Femur (tissue), 1 donor: ENCODE measurements at places on chromosomes 3 and 15.

DNA sequence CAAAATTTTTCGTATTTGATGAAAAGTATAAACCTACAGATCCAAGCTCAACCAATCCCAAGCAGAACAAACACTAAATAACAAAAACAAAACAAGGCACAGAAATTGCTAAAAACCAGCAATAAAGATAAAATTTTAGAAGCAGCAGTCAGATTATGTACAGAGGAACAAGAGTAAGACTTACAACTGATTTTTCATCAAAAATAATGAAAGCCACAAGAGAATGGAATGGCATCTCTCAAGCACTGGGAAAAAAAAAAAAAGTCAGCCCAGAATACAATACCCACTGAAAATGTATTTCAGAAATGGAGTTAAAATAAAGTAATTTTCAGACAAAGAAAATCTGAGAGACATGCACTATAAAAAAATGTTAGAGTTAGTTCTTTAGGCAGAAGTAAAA is 27.0 kb downstream of the GPR156 start:
- no peak for DNase-seq

DNA sequence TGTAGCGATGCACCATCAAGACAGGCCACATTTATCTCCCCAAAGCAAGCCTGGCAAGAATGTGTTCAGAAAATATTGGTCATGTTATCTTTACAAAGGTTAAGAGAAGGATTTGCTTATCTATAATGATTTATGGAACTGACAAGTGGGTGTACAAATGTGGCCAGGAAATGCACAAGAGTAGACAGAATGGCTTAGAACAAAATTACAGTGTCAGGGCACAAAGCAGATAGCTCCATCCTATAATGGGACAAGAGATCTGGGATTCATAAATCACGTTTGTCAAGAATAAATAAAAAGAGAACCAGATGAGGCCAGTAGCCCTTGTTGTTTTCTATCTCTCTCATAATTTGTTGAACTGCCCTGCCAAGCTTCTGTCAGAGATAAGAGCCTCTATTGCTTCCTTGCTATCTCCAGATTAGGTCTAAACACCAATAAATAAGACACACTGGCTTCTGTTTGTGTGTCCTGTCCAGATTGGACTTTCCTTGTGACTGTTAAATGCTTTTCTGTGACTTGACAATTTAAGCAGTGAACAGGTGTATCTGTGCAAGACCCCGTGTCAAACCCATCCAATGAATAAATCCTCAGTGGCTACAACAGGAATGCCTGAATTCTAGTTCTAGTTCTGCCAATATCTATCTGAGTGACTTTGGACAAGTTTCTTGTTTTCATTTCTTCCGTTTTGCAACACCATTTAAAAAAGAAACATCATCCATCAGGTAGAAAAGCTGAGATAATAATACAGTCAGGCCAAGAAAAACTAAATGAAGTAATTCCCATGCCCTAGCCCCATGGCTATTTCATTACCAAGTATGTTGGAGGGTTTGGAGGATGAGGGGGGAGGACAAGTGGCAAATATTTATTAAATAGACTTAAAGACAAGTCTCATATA is 157.2 kb downstream of the DCLK3 start:
- no peak for DNase-seq

DNA sequence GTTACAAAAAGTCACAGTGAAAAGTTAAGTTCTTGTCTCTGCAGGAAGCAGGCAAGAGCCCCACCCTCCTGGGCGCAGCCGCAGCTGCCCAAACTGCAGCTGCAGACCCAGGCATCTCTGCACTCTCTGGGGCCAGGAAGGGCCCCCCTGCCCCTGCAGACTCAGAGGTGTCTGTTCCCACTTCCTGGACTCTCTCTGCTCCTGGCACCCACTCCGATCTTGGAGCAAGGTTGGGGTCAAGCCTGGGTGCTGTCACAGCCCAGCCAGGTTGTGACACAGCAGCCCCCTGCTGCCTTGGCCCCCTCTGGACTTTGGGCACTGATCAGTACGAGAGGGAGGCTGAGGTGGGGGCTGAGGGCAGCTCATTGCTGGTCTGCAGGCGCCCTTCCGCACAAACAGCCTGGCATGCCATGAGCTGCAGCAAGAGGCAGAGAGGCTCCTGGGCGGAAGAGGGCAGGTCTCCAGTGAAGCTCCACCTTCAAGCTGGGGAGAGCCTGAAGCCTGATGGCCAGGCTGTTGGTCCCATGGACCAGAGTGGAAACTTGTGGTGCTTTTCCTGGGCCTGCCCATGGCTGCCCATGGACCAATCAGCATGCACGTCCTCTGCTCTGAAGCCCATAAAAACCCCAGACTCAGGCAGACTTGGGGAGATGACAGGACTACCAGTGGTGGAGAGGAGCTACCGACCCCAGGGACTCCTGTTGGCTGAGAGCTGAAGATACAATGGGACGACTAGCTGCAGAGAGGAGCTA is 42.9 kb upstream of the LRRFIP2 start:
- DNase-seq: no peak

DNA sequence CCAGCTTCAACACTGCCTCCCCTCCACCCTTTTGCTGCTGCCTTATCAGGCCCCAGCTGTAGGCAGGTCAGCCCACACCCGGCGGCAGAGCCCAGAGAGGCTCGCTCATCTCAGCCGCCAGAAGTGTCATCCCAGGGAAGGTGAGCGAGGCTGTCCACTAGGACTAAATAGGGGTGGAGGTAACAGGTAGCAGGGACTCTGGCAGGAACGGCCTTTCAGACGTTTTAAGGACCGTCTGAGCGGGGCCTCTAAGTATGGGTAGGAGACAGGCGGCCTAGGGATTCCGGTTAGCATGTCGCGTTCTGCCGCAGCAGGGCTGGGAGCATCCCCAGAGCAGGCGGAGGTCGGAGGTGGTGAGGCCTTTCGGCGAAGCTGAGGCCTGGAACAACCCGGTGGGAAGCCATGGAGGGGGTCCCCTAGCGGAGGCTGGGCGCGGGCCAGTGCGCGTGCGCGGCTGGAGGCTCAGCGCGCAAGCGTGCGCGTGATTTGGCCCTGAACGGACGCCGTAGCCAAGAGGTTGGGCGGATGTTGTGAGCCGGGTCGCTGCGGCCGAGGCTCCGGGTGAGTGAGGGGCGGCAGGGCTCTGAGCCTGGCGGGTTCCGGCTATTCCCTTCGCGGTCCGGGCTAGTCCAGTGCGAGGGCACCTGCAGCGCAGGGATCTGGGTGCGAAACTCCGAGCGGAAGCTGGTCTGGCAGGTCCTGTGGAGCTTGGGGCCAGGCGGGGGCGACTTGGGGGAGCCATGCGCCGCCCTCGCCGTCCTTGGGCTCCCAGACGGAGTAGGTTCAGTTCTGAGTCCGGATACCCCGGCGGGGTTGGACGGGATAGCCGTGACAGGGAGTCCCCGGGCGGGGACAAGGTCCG is at the start of the genes MST1 and RNF123:
TSS of gene MST1 (minus strand) at position 429 of the 862 bp plus-strand sequence. CDS start 783 bp downstream, outside the sequence.
TSS of gene RNF123 (plus strand) at position 512 of the 862 bp plus-strand sequence. CDS start 1,609 bp downstream, outside the sequence.
- peak; percentile 95 for DNase-seq

DNA sequence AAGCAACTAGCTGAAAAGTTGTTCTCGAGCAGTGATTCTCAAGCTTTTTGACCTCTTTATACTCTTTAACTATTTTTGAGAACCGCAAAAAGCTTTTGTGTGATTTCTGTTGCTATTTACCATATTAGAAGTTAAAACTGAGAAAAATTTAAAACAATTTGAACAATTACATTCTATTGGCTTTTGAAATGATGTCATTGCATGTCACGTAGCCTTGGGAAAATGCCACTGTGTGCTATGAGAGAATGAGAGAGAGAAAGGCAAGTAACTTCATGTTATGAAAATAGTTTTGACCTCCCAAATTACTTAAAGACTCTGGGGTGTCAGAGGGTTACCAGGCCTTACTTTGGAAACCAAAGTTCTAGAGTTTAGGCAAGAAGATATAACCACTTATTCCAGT is 8.0 kb downstream of the USP13 start:
- DNase-seq: no peak

- DNase-seq: no peak
These were observed 266.8 kb upstream of the NECTIN3 start for GRCh38 chr3:110804856-110805255.

DNA sequence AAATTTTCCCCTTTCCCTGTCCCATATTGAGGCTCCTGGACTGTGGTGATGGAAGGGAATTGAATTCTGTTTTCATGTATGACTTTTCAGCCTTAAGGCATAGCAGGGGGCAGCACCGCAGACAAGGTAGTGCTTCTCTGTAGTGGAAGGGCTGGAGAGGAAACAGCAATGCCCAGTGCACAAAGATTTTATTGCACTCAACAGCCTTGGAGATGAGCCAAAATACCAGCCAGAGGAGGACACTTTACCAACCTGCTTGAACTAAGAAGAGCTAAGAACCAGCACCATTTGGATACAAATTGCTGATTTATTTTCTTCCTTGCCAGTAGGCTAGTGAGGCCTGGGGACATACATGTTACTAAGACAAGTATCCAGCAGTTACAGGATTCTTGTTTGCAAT is 98.7 kb downstream of the KCNMB2 start:
- DNase-seq: no peak

- DNase-seq: no peak
These were observed 208.4 kb downstream of the PLOD2 start for GRCh38 chr3:145952536-145952935.

DNA sequence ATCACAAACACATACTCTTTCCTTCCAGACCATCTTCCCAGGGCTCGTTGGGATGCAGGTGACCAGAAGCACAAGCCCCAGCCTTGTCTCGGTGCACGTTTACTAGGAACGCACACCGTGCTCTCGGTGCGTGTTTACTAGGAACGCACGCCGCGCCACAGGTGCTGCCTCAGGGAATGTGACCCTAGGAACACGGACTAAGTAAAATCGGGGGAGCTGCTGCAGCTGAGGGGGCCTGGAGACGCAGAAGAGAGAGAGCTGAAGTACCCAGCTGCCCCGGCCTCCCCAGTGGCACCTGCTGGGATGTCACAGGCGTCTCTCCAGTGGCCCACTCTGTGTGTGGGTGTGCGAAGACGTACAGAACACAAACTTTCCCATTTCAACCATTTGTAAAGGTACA is 91.0 kb upstream of the SNRPA1 start:
- no peak for DNase-seq

DNA sequence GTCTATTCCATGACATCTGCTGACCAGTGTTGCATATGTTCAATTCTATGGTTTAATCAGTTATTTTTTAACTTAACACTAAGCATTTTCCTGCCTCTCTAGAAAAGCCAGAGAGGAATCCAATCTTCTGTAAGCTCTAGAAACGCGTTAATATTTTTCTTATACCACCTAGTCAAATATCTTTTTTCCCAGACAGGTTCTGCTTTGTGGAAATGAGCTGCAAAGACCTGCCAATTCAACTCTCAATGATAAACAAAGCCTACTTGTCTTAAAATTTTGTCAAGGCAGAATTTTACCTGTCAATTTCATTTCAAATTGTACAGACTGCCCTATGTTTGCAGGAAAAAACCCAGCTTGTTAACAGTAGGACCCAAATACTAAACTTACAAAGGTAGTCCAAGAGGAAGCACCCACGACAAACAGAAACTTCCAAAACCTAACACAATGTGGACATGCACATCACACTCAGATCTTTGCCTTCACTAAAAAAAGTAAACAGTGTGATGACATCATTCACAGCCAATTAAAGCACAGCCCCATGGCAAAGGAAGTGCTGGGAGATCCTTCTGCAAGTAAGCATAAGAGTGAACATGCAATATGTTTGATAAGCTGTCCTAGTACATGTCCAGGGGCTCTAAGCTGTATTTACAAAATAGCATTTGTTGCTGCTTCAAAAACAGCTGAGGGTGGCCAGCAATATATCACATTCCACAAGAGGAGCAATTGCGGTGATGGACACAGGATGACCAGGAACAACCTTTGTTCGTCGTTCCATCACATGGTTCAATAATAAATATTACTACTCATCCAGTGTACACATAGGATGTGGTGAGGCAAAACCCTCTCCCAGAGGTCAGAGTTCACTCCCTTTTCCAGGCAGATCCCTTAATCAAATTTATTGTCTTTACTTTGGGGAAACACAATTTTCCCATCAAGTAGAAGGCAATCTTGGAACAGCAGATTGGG is 139.4 kb upstream of the TSC22D2 start:
- DNase-seq: no peak

DNA sequence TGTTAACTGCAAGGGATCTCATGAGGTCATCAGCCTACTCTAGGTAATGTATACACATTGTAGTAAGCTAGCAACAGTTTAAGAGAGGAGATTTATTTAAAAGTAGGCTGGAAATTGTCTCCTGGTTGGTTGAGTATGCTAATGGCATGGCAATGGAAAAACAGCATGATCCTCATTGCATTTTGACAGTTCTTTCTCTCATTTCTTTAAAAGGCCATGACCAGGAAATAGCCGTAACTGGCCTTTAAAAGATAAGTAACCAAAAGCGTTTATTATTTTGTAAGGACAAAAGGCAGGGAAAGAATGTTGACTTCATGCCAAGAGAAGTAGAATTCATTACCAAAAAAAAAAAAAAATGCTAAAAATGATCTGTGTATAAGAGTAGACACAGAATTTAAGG is 310.3 kb downstream of the FGF12 start:
- no peak for DNase-seq

GRCh38 chr15:94584833-94585244 is 353.5 kb downstream of the MCTP2 start:
- DNase-seq: peak; percentile 39

DNA sequence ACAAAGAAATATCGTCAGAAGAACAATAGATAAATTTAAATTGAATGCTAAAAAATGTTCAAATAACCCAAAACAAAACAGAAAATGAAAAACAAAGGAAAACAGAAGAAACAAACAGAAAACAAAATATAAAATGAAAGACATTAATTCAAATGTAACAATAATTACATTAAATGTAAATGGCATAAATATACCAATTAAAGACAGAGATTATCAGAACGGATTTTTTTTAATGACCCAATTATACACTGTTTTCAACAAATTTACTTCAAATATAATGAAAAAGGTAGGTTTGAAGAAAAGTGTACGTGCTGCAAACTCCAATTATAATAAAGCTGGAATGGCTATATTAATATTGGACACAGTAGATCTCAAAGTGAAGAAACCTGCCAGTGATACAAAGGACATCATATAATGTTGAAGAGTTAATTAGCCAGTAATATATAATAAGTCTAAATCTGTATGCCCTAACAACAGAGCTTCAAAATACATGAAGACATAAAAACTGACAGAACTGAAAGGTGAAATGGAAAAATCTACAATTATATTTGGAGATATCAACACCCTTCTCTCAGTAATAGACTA is 193.8 kb downstream of the ZBTB20 start:
- no peak for DNase-seq

DNA sequence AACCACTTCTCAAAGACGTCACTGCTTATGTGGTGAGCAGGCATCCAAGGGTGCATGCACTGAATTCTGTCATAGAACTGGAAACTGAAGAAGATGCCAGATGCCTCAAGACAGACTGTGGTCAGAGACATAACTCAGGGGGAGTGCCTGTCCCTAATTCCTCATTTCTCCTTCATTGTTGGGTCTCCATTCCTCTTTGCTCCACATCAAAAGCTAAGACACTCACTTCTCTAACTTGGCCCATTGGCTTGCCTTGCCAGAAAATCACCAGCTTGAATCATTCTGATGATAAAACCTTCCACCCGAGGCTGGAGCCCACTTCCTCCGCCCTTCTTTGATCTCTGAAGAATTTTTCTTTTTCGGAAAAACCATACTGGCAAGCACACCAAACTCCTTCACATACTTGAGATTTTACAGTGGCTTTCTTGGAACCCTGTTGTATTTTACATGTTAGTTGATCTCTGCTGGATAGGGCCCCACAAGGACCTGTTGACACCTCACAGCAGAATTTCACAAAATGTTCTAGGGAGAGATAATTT is 69.9 kb downstream of the COL8A1 start:
- peak; percentile 28 for DNase-seq
